ENCODE measurements at places on chromosomes 6 and 20. TPM values are rescaled to one million over a fixed set of nuclear protein-coding genes. Genes with fewer than 3 reads are reported as not detected.

Gene MTCH1
- total RNA-seq = 117 TPM

Gene GSTA2
- total RNA-seq = not detected

Gene ASIP
- not detected for total RNA-seq

Gene ULBP1
- 0.41 TPM for total RNA-seq

Gene LY6G6C
- total RNA-seq = not detected

Gene SPTLC3
- 0.68 TPM for total RNA-seq

Gene SOX12
- 15.0 TPM for total RNA-seq

Gene HLA-DQA1
- 6.3 TPM for total RNA-seq

Gene FAM83C
- not detected for total RNA-seq

Gene SLC44A4
- total RNA-seq = 0.18 TPM

- H3K27ac ChIP-seq = no peak overlapping the region
- no peak for DNase-seq
- H3K4me3 ChIP-seq = no peak overlapping the region
Observed at GRCh38 chr6:106005013-106005412, 81.1 kb upstream of the PRDM1 start.

- H3K4me1 ChIP-seq = no peaks in the 10 kb centered on the region
- H3K4me3 ChIP-seq = no peak overlapping the region
- H3K36me3 ChIP-seq = no peaks in the 10 kb centered on the region
- DNase-seq = no peak
- no peaks in the 10 kb centered on the region for H3K27me3 ChIP-seq
Observed at GRCh38 chr20:37154684-37155298, 24.3 kb upstream of the RPN2 start.

GRCh38 chr6:119323931-119324330, 25.6 kb downstream of the MAN1A1 start:
- peaks cover 41% of the 10 kb centered on the region for H3K36me3 ChIP-seq
- H3K27ac ChIP-seq = no peak overlapping the region
- H3K4me1 ChIP-seq = peaks cover 53% of the 10 kb centered on the region
- DNase-seq = no peak

GRCh38 chr6:89298680-89299465, 16.2 kb downstream of the GABRR2 start:
- peaks cover 25% of the 10 kb centered on the region for H3K4me1 ChIP-seq
- H3K36me3 ChIP-seq = no peaks in the 10 kb centered on the region
- peaks cover 2% of the 10 kb centered on the region for H3K27me3 ChIP-seq

- H3K4me3 ChIP-seq = no peak overlapping the region
- no peak overlapping the region for H3K27ac ChIP-seq
- peaks cover 6% of the 10 kb centered on the region for H3K27me3 ChIP-seq
- peaks cover 3% of the 10 kb centered on the region for H3K4me1 ChIP-seq
- no peaks in the 10 kb centered on the region for H3K36me3 ChIP-seq
- DNase-seq = peak; percentile 13
Observed at GRCh38 chr20:20837574-20838021, 125.2 kb upstream of the RALGAPA2 start.

DNA sequence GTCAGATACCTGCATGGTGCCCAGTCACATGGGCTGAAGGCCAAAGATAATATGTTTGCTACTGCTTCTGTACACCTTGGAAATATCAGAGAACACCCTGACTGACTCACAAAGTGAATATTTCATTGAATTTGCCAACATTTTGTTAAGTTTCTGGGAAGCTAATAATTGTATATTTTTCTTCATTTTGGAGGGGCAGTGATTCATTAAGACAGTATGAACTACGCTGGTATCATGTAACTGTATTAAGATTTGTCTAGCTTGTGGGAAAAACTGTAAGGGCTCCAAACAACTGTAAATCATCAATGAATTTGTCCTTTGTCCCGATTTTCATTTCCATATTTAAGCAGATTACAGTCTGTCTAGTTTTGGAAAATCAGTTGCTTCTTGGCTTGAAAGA, 102.3 kb upstream of the CCN2 start:
- DNase-seq = no peak
- H3K27ac ChIP-seq = no peak overlapping the region
- no peak overlapping the region for H3K4me3 ChIP-seq

DNA sequence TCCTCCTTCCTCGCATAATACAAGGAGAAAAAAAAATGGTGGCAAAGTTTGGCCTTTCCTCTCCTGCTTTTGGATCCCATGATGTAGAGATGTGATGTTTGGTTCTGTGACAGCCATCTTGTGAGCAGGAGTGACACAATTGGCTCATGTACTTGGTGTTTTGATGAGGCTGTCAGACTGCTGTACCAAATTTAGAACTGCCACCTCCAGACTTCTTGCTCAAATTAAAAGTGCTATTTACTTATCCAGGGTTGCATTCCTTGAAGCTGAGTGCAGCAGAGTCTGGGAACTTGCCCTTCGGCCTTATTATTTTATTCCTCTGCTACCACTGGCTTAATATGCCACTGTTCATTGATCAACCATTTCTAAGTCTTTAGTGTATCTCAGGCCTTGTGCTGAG, 21.9 kb downstream of the BCAS1 start:
- no peak overlapping the region for H3K4me3 ChIP-seq
- H3K4me1 ChIP-seq = peaks cover 20% of the 10 kb centered on the region
- H3K27me3 ChIP-seq = no peaks in the 10 kb centered on the region
- no peak overlapping the region for H3K27ac ChIP-seq
- no peaks in the 10 kb centered on the region for H3K36me3 ChIP-seq

GRCh38 chr20:36881888-36882287, 6.0 kb downstream of the TLDC2 start:
- H3K27me3 ChIP-seq = no peaks in the 10 kb centered on the region
- no peak for DNase-seq
- peaks cover 4% of the 10 kb centered on the region for H3K4me1 ChIP-seq

DNA sequence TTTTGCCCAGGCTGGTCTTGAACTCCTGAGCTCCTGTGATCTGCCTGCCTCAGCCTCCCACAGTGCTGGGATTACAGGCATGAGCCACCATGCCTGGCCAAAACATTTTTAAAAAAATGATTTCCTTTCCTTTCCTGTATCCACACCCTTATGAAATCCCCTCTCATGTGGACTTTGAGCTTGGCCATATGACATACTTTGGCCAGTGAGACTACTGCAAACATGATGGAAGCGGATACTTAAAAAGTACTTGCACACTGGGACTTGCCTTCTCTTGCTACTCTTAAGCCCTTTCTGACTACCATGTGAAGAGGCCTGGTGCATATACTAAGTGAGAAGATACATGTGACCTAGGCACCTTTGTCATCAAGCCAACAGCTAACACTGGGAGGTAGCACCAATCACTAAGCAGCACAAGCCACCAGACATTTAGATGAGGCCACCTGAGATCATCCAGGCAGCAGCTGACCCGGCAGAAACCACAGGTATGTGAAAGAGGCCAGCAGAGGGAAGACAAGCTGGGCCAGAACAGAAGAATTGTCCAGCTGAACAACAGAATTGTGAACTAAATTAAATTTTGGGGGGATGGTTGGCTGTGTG, 78.5 kb upstream of the HDAC2 start:
- H3K27ac ChIP-seq = no peak overlapping the region
- no peaks in the 10 kb centered on the region for H3K4me1 ChIP-seq
- no peak overlapping the region for H3K4me3 ChIP-seq

DNA sequence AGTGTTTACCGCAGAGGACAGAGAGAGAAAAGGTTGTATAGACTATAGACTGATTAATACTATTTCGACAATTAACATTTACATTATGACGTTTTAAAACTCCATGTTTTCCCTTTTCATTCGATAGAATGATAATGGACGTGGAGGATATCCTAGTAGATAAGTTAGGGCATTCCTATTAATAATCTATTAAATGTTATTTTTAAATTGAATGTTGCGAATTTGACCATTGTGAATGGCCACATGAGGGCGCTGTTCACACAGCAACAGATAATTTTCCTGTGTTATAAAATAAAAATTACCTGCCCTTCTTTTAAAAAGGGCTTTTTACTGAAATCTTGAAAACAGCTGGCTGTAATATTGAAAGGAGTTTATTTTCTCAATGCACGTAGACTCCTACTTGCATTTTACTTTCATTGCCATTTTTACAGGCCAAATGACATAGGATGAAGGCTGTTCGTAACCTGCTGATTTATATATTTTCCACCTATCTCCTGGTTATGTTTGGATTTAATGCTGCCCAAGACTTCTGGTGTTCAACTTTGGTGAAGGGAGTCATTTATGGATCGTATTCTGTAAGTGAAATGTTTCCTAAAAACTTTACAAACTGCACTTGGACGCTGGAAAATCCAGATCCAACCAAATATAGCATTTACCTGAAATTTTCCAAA, 3.3 kb downstream of the ADGRB3 start:
- H3K27ac ChIP-seq = no peak overlapping the region
- DNase-seq = no peak
- H3K4me3 ChIP-seq = no peak overlapping the region
- H3K36me3 ChIP-seq = no peaks in the 10 kb centered on the region
- H3K4me1 ChIP-seq = peaks cover 16% of the 10 kb centered on the region

DNA sequence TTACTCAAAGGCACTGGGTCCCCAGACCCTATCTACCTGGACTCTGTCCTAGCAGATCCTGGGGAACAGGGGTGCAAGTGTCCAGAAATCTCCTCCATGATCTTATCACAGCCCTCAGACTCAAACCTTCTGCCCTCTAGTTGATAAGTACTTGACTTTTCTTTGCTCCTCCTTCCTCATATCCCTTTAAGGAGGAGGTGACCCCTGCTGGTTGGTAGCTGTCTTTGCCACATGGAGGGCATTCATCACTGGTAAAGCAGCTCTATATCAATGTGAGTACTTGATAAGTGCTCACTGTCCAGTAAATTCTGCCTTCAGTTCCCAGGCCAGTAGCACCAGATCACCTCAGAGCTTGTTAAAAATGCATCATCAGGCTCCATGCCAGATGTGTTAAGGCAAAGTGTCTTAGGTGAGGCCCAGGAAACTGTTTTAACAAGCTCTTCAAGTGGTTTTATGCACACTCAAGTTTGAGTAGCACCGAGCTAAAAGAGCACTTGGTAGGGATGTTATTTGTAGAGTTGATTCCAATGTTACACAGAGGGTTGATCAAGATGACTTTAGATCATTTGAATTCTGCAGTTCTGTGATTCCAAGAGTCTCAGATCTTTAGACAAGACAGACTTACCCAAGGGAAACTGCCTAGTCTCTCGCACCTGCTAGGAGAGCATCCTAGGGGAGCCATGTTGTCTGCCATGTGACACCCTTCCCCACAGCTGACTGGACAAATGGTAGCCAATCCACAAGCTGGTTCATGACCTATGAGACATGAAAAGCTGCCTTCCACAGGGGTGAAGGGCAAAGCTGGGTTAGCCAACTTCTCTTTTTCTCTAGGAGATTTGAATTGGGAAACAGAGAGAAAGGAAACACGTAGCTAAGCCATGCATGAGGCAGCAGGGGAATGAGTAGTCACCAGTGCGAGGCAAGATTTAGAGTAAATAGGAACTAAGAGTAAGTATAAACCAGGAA, 18.6 kb downstream of the TREML2 start:
- H3K4me3 ChIP-seq = no peak overlapping the region
- no peaks in the 10 kb centered on the region for H3K36me3 ChIP-seq
- H3K27ac ChIP-seq = no peak overlapping the region

- no peak for DNase-seq
- no peaks in the 10 kb centered on the region for H3K27me3 ChIP-seq
- H3K4me1 ChIP-seq = no peaks in the 10 kb centered on the region
- H3K36me3 ChIP-seq = no peaks in the 10 kb centered on the region
- no peak overlapping the region for H3K27ac ChIP-seq
Observed at GRCh38 chr6:116287689-116288282, 8.1 kb upstream of the TSPYL1 start.

DNA sequence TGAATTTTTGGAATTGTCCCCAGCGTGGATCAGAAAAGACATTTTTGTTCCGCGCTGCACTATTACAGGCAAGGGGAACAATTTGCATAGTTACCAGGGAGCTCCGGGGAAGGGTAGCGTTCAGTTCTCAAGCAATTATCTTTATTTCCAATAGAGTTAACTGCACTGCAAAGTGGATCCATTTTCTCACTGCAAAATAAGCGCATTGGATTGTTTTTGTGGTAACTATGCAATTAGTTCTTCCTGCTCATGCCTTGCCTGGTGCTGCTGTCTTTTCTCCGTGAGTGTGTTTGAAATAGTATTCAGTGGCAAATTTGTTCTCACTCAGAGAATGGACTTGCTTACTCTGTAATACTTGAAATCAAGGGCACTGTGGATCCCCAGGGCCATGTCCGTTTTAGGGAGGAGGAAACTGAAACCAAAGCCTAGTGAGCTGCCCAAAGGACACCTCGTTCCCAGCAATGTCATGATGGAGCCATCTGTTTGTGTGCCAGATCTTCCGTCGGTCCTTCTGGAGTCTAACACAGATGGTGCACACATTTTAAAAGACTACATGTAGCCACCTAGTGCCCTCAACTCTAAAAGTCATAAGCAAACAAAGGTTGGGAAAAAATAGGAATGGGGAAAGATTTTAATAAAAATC, 7.4 kb upstream of the PCK1 start:
- no peak overlapping the region for H3K4me3 ChIP-seq
- H3K27me3 ChIP-seq = peaks cover 3% of the 10 kb centered on the region
- no peaks in the 10 kb centered on the region for H3K4me1 ChIP-seq

GRCh38 chr6:20038410-20039204, 173.7 kb downstream of the MBOAT1 start:
- DNase-seq = no peak
- peaks cover 3% of the 10 kb centered on the region for H3K27me3 ChIP-seq
- H3K27ac ChIP-seq = no peak overlapping the region
- no peaks in the 10 kb centered on the region for H3K4me1 ChIP-seq

GRCh38 chr20:39468703-39469102, 506.6 kb downstream of the DHX35 start:
- H3K36me3 ChIP-seq = no peaks in the 10 kb centered on the region
- H3K27ac ChIP-seq = no peak overlapping the region
- no peak for DNase-seq
- no peaks in the 10 kb centered on the region for H3K27me3 ChIP-seq
- H3K4me1 ChIP-seq = no peaks in the 10 kb centered on the region

DNA sequence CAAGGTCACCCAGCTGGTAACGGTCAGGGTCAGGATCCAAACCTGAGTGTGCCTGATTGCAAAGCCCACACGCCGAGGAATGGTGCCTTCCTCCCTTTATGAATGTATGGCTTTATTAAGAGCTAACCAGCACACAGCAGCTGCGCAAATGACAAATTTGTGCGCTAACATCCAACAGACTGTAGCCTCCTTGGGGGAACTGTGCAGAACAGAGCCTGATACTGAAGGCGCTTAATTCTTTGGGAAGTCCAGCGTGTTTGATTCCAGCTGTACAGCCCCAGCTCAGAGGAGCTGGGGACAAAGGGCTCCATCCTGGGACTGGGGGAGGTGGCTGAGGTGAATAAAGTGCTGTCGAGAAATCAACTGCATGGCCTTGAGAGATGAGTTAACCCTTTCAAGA, 75.7 kb upstream of the JARID2 start:
- H3K36me3 ChIP-seq = no peaks in the 10 kb centered on the region
- H3K27ac ChIP-seq = no peak overlapping the region
- no peaks in the 10 kb centered on the region for H3K27me3 ChIP-seq
- no peak overlapping the region for H3K4me3 ChIP-seq
- DNase-seq = no peak

All from activated T-helper 2 cell treated with anti-CD3 and anti-CD28 coated beads, Interferon-gamma antibody, Interleukin-2, Interleukin-4, amounts not matched to agents 10 μg/mL and 5 μg/mL and 100 μg/mL, durations not matched to agents 14 hours and 24 hours and 36 hours (primary cell).